Activated CD4-positive, CD25-positive, alpha-beta regulatory T cell treated with anti-CD3 and anti-CD28 coated beads, Interleukin-2, amount 50 U/mL, for 72 hours (primary cell): ENCODE measurements at places on chromosomes 12 and 14.

DNA sequence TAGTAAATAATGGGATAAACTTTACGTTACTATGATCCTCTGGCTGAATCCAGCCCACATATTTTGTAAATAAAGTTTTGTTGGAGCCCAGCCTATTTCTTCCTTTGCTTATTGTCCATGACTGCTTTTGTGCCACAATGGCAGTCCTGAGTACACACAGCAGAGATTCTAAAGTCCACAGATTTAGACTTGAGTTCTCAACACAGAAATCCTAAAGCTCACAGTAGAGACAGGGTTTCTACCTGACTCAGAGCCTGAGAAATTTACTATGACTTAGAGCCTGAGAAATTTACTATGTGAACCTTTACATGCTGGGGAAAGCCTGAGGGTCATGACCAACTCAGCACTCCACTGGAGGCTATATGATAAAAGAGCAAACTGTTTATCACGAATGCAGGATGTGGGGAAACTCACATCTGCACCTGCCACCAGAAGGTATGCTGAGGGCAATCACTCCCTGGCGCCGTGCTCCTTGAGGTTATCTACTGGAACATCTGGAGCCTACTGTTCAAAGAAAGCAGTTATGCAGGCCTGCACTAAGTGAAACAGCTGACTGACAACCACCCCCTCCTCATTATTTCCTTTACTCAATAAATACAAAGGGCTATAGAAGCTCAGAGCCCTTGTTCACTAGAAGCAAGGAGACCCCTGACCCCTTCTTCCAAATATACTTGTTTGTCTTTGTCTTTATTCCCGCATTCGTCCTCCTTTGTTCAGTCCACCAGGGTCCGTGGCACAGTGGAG is 52.6 kb upstream of the BICD1 start:
- no peak for DNase-seq

DNA sequence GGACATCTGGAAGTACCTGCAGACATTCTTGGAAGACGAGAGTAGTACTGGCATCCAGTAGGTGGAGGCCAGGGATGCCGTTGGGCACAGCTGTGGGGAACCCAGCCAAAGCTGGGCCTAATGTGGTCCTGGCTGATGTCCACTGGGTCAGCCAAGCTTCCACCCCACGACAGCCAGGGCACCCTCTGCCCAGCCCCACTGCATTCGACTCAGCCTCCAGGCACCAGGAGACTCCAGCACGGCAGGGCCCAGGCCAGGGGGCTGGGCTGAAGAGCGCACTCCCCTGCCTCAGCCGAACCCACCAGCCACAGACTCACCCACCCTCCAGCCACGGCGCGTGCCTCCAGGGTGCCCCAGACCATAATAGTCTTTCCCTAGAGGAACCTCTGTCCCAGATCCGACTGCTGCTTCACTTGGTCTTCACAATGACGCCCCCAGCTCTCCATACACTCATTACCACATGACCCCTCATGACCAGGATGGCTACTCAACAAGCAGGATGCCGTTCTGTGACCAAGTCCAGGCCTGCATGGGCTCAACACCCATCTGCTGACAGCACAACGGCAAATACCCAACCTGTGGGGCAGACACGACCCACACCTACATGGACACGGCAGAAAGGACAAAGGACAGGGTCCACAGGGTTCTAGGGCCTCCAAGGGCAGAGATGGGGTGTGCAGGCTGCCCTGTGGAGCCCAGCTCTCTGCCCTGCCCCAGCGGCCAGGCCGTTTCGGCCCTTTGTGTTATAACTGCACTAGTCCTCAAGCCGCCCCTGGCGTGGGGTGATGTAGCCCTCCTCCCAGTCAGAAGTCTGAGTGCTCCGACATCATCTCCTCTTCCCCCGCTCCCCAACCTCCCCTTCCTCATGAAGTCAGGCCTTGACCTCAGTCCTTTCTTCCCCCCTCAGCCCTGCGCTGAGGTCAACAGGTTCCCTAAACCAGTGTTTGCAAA is 22.8 kb downstream of the ITPK1 start:
- DNase-seq: no peak

GRCh38 chr12:52631264-52631663 is 12.9 kb upstream of the KRT73 start:
- DNase-seq: no peak

DNA sequence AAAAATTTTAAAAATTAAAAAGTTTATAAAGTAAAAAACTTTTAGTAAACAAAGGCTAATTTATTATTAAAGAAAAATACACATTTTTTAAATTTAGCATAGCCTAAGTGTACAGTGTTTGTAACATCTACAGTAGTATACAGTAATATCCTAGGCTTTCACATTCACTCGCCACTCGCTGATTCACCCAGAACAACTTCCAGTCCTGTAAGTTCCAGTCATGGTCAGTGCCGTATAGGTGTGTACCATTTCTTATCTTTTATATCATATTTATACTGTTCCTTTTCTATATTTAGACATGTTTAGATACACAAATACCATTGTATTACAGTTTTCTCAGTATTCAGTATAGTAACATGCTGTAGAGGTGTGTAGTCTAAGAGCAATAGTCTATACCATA is 28.9 kb downstream of the HEATR5A start:
- DNase-seq: no peak

DNA sequence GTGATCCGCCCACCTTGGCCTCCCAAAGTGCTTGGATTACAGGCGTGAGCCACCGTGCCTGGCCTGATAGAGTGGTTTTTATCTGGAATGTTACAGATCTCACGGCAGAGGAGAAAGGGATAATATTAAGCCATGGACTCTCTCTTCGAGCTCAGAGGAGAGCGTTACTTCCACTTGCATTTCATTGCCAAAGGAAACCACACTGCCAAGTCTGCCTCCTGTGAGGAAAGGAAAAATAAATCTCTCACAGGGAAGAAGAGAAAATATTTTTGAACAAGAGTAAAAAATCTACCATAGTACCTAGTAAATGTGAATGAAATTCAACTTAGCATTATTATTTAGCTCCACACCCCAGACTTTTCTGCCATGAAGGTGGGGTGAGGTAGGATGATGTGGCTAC is 319.2 kb upstream of the PRICKLE1 start:
- DNase-seq: no peak

- DNase-seq: no peak
Observed at GRCh38 chr14:20179880-20180279, 10.8 kb upstream of the OR11G2 start.

- no peak for DNase-seq
Observed at GRCh38 chr14:54000341-54000811, 43.8 kb upstream of the BMP4 start.

- peak; percentile 57 for DNase-seq
Observed at GRCh38 chr12:75977952-75978671, 53.5 kb downstream of the PHLDA1 start.

GRCh38 chr12:12334367-12335040 is 15.5 kb downstream of the MANSC1 start:
- DNase-seq: peak; percentile 69

- no peak for DNase-seq
Observed at GRCh38 chr14:76196980-76197695, 45.4 kb downstream of the GPATCH2L start.

GRCh38 chr14:101077481-101078074 is 174.1 kb upstream of the RTL1 start:
- DNase-seq: no peak

GRCh38 chr12:1213205-1213604 is 222.2 kb downstream of the ERC1 start:
- no peak for DNase-seq

- no peak for DNase-seq
Observed at GRCh38 chr12:98830657-98831056, 185.6 kb downstream of the APAF1 start.

DNA sequence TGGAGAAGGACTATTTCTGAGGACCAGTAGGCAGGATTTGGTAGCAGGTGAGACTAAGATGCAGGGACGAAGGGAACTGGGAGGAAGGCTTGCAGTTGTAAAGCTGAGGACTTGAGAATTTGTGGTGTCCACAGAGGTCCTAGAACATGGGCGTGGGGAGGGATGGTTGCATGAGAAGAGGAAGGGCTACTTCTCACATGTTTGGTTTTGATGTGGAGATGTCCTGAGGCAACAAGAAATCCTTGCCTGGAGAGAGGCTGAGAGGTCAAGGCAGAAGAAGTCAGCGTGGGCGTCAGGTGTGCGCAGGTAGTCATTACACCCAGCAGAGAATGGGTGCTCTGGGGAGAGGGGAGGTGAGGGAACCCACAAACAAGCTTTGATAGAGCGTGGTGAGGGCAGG is 5.7 kb upstream of the RABGGTA start:
- DNase-seq: no peak

- no peak for DNase-seq
Observed at GRCh38 chr12:79006306-79006705, 141.7 kb downstream of the SYT1 start.

DNA sequence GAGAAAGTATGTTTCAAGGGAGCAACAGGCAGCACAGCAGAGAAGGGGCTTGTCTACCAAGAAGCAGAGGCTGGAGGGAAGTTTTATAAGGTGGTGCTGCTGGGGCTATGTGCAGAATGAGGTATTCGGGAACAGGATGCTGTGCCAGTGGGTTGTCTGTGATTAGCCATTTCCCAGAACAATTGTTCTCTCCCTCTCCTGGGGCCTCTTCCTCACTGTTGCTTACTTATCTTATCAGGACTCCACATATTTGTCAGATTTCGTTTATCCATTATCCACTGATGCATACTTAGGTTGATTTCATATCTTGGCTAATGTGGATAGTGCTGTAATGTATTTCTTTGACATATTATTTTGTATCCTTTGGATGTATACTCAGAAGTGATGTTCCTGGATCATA is 195.1 kb upstream of the RTL1 start:
- DNase-seq: no peak

- DNase-seq: no peak
Observed at GRCh38 chr12:132367071-132367851, 37.9 kb upstream of the GALNT9 start.

DNA sequence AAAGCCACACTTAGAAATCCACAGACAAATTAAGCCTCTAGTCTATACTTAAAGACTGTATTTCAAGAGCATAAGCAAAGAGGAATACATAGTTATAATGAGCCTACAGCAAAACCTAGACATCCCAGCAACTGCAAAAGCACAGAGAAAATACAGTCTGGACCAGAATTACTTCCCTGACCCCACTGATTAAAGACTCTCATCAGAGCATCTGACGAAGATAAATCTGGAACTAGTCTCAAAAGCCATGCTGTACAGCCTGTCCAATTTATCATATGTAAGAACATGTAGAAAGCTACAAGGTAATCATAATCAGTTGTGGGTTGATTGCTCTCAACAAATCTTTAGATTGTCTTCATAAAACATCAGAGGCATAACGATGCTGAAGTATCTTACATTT is 285.1 kb upstream of the CAND1 start:
- DNase-seq: no peak

- DNase-seq: no peak
Observed at GRCh38 chr12:105100207-105100985, 7.1 kb upstream of the WASHC4 start.

- DNase-seq: no peak
Observed at GRCh38 chr12:109741286-109741969, 27.8 kb downstream of the FAM222A start.

DNA sequence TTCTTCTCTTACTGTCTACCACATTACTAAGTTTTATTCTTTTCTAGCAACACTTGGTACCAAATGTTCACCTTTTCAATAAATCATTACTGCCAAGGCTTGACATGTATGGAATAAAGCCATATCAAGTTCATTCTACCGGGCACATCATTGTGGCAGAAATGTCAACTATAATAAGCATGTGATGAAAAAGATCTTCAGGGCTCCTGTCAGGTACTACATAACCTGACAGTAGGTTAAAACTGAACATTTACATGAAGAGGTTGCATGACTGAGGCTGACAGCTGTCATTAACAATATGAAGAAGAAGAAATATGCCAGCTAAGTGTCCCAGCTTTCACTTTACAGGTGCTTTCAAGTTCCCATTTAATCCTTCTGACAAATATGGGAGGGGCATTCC is 178.9 kb downstream of the KCNH5 start:
- no peak for DNase-seq

DNA sequence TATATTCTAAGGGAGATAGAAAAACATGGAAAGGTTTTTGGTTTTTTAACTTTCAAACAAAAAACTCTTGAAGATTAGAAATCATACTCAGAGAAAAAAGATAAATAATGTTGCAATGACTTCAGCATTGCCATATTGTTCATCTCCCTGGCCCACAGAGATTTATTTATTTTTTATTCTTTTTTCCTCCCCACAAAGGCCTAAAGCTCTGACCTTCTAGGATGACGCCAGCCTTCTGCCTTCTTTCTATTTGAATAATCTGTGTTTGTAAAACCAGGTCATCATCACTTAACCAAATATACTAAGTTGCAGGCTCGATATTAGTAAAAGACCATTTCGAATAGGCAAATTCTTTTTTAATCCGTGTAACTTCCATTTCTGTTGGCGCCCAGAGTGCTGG is 4.4 kb upstream of the DCP1B start:
- DNase-seq: no peak

- DNase-seq: no peak
Observed at GRCh38 chr12:54156578-54156977, 32.2 kb downstream of the SMUG1 start.

GRCh38 chr14:24132061-24132685 is 1.7 kb downstream of the FITM1 start:
- DNase-seq: peak; percentile 42

DNA sequence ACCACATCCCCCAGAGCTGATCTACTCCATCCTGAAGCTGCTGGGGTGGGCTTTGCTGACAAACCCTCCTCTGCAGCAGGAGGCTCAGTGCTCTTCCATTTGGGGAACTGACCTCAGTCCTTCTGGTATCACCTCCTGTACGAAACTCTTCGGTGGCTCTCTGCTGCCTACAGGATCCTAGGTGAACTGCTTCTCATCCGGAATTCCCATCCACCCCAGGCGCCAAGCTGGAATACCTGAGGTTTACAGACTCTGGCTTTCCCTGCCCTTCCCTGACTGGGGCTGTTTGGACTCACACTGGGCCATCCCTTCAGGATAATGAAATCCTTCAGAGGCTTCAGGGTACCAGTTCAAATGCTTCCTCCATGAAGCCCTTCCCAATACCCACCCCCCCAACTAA is 26.2 kb downstream of the GCN1 start:
- DNase-seq: no peak

DNA sequence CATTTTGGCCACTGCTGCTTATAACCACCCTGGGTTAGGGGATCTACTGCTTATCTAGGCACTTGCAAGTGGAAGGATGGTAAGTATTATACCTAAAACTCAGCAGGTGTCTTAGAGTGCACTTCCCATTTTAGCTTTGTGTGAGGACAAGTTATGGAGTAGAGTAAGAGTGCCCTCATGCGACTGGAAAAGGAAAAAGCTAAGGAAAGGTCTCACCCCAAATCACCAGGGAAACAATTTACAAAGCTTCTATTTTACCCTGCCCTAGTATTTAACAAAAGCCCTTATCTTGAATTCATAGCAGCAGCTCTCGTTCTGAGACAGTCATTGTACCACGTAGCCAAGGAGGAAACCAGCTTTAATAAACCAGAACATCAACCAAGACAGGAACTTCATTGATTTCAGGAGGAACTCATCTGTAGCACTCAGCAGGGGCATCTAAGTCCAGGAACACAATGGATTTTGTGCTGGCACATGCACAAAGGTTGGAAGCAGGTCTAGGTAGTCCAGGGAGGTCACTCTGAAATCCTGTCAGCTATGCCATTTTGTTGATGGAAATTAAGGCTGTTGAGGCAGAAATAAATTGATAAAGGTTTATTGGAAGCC is 2.9 kb downstream of the RDH12 start:
- DNase-seq: no peak

GRCh38 chr12:113587720-113588119 is 116.0 kb upstream of the LHX5 start:
- no peak for DNase-seq
